ENCODE measurements at places on chromosomes 1 and 21.

GRCh38 chr1:240031414-240031813 is 60.3 kb upstream of the FMN2 start:
- DNase-seq = no peak

DNA sequence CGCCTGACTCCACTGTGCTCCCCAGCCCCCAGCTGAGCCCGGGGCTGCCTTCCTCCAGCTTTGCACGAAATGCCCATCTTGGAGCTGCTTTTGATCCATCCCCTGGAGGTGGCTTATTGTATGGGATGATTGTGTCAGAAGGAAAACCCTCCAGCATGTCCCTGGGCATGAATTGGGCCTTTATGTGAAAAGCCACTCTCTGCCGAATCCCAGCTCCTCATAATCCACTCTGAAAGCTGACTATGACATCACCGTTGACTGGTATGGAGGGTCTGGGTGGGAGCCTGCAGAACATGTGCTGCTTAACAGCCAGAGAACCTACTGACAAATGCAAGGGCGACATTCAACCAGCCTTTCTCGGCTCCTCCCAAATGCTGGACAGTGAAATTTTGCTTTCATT is 74.6 kb downstream of the NENF start:
- DNase-seq = no peak

DNA sequence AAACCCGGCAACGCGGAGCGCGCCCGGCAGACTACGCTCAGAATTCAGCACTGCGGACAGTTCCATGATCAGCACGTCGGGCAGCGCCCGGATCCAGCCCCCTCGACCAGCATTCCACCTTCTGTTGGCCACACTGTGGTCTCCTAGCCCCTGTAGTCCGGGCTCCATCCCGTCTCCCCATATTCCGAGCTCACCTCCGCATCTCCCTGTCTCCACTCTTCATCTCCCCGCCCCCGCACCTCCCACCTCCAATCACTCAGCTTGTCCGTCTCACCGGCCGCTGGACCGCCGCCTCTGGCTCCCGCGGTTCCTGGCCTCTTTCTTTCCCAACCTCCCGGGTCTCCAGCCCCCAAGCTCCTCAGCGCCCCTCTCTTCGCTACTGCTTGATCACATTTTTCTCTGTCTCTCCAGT is 500 bp downstream of the EPHA10 start:
- peak; percentile 49 for DNase-seq

DNA sequence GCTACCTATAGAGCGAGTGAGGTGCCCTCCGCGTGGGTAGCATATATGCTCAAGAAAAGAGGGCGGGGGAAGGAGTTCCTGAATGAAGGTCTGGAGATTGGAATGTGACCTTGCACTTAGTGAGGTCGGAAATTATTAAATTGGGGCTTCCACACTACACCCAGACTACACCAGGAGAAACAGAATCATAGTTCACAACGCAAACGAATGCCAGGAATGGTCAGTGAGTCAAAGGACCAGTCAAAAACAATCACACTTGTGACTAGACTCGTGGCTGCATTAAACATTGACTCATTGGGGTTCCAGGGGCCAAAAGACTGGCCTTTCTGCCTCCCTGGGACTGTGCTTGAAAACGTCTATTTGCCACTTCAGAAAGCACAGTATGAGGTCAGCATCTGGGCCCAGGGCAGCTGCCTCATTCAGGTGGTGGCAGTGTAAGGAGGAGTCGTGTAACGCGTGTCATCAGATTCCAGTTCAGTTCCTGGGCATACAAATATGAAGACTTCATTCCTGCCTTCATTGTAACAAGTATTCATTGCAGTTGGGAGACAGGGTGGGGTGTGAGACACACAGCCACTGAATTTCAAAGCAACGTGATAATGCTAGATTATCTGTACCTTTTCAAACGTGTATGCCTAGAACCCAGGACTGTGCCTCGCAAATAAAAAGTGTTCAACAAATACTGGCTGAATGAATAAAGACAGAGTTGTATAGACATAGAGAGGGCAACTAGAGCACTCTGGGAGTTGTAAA is at the start of gene YOD1:
TSS of gene YOD1 (minus strand) at position 18 of the 753 bp plus-strand sequence. CDS start 178 bp downstream, outside the sequence.
- DNase-seq = no peak

DNA sequence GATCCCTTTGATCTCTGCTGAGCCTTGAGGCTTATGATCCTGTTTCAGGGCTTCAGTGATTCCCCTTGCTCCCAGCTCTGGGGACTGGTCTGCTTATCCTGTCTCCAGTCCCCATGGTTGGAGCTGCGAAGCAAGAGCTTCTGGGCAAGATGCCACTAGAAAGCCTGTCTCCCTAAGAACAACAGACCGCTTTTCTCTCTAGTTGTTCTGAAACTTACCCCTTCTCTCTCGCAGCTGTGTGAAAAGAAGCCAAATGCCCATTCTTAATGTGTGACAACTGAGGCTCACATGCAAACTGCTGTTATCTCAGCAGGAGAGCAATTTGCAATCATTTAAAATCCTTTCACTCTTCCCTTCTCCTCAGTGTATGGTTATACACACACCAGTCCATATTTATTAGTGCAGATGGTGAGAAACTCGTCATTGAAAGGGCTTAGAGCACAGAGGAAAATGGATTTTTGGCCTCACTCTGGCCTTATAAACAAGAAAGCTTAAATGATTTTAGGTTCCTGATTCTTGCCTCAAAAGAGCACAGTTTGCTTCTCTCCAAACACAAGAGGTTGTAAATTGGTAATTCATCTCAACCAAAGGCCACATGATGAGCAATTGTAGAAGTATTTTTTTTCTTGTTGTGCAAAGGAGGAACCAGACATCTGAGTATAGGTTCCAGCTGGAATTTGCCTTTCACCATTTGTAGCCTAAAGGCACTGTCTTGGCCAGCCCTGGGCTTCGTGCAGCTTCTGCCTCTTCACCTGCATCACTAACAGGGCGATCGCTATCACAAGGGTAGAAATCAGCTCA is 179.2 kb upstream of the LMO4 start:
- no peak for DNase-seq

DNA sequence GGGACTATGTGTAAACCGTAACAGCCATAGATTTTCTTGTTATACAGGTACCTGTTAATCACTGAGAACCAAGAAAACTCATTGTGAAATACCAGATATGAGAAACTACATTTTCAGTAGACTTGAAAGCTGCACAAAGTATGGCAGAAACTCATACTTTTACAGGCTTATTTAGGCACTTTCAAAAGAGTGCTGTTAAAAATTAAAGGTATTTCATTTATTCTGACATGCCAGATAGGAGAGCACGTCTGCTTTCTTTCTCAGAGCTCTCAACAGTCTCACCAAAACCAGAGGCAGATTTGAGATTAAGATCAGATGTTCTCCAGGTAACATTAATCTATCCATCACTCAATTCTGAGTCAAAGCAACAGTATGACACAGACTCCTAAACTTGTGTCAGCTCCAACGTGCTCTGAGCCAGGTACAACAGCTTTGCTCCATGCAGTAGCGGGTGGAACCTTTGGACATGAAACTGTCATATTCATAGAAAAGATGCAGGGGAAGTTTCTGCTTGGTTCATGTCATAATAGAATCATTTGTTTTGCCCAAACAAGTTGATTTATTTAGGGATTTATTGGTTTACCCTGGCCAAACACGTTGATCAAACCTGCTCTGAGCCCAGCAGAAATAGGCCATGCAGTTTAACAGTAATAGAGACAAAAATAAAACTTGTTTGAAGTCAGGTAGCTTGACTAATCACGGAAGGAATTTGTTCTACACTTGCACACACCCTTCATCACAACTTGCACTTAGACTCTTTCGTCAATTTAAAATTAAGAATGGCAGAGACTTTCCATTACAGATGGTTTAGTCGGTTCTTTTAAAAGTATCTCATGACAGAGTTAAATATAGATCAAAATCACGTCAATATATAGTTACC is 20.8 kb upstream of the TSNAX start:
- no peak for DNase-seq

DNA sequence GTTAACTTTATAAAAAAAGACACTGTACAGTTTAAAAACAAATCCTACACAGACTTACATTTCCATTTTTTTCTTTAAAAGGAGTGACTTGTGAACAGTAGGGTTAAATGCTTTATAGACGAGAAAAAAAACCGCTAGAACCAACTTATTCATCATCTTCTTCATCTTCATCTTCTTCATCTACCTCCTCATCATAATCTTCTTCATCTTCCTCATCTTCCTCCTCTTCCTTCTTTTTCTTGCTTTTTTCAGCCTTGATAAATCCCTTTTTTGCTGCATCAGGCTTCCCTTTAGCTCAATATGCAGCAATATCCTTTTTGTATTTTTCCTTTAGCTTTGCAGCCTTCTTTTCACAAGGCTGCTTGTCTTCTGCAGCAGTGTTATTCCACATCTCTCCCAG is 22.5 kb downstream of the FMO1 start:
- no peak for DNase-seq
